ENCODE measurements at places on chromosomes 6 and 20. TPM values are rescaled to one million over a fixed set of nuclear protein-coding genes. Genes with fewer than 3 reads are reported as not detected.

Gene MOG
- total RNA-seq, result not detected

Gene NRSN1
- total RNA-seq, result not detected

Gene MCCD1
- not detected for total RNA-seq

Gene KIAA1755
- 47.6 TPM for total RNA-seq

Gene SPTLC3
- total RNA-seq, result 5.2 TPM

Gene FOXC1
- 3.0 TPM for total RNA-seq

Gene SLC17A1
- not detected for total RNA-seq

Gene NOP56
- 151 TPM for total RNA-seq

Data from uterus (tissue), 4 donors.